ENCODE measurements at places on chromosomes 5 and 9.

GRCh38 chr9:23811633-23812032 is 14.4 kb downstream of the ELAVL2 start:
- DNase-seq: no peak

DNA sequence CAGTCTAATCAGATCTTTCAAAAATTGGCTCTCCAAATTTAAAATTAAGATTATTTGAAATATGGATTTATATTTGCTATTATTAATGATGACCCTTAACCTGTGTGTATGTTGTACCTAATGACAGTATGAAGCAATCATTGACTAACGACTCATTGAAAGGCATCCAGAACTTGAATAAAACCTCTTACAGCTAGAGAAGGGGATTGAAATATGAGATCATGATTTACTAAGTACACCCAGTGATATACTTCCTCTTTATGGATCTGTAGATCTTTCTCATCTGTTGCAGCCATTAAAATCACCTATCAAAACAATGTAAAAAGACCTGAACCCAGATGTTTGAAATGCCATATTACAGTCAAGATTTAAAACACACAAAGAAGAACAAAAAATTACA is 126.5 kb downstream of the RPS23 start:
- DNase-seq: no peak

DNA sequence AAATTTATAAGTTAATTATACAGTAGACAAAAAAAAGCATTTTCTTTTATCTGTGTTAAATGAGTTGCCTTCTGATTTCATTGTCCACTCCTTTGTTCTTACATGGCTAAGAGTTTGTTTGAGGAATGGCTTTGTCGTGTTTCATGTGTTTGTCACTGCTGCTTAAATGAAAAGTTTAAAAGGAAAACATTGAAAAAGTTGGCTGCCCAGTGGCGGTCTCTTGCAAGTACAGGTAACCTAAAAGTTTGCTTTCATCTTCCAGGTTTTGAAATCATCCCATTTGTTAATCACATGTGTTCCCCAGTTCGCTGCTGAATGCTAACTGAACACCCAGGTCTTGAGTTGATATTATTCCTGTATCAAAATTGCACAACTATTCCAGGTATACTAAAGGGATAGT is 33.9 kb downstream of the EGFLAM start:
- DNase-seq: no peak

- no peak for DNase-seq
Observed at GRCh38 chr5:96391921-96392320, 41.1 kb downstream of the PCSK1 start.

DNA sequence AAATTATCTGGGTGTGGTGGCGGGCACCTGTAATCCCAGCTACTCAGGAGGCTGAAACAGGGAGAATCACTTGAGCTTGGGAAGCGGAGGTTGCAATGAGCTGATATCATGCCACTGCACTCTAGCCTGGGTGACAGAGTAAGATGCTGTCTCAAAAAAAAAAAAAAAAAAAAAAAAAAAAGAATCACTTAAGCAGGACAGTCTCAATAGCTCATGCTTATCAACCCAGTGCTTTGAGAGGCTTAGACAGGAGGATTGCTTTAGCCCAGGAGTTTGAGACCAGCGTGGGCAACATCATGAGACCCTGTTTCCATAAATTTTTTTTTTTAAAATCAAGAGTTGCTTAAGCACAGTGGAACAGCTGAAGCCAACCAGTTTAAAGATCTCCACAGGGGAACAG is 42.6 kb downstream of the LEAP2 start:
- no peak for DNase-seq

- no peak for DNase-seq
Observed at GRCh38 chr5:68173007-68173406, 42.5 kb upstream of the PIK3R1 start.

DNA sequence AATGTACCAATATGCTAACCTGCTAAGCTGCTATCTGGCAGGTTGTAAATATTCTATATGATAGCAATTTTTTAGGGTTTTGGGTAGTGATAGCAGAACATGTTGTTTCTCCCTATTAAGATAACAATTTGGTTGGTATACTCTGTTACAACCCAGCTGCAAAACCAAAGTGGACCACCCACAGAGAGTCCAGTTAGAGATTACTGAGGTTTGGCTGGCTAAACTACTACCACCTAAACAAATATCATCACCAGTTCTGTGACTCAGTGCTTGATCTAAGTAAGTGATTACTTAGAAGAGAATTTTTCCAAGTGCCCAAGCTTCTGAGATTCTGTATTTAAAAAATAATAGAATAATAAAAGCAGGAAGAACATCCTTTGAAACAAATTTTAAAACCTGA is 72.3 kb downstream of the XRCC4 start:
- no peak for DNase-seq

DNA sequence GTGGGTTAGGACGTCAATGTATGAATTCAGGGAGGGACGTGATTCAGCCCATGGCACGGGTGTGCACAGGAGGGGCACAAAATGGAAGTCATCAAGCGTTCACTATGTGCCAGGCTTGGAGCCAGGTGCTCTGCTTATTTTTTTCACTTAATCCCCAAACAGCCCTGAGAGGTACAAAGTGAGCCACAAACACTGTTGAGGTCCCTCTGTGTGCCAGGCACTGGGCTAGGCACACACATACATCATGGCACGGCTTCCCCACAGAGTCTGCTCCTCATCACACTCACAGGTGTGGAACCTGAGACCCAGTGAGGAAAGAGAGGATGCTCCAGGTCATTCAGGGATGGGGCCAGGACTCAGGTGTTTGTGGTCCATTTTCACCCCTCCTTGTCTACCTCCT is 68.1 kb downstream of the GALNT12 start:
- DNase-seq: no peak

- DNase-seq: no peak
Observed at GRCh38 chr5:14595189-14595588, 13.6 kb downstream of the OTULINL start.

- DNase-seq: no peak
Observed at GRCh38 chr9:72695365-72695764, 174.0 kb downstream of the TMC1 start.

- DNase-seq: no peak
Observed at GRCh38 chr9:116501871-116502270, 185.2 kb upstream of the TRIM32 start.

DNA sequence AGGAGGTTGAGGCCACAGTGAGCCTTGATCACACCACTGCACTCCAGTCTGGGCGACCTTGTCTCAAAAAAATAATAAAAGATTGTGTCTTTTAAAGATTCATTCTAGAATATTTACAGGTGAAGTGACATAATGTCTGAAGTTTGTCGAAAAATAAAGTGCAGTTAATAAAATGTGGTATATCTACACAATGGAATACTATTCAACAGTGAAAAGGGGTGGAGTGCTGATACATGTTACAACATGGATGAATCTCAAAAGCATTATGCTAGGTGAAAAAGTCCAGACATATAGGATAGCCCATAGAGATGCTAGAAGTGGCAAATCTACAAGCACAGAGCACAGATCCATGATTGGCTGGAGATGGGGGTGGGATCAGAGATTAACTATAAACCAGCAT is 101.9 kb downstream of the PAX5 start:
- no peak for DNase-seq

GRCh38 chr5:68214482-68215207 is 911 bp upstream of the PIK3R1 start:
- no peak for DNase-seq

DNA sequence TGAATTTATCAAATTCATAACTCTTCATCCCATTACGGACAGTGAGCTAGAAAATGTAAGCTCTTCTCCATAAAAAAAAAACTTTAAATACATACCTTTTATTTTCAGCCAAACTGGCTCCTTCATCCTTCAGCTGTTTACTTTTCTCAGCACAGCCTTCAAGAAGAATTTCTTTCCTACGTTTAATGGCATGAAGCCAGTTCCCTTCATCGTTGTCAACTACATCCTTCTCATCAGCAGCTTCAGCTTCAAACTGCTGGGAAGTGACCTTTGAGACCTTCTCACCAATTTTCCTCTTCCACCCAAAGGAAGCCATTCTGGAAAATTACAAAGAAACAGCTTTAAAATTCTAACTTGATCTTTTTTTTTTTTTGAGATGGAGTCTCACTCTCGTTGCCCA is 9.1 kb downstream of the TTC33 start:
- DNase-seq: no peak

DNA sequence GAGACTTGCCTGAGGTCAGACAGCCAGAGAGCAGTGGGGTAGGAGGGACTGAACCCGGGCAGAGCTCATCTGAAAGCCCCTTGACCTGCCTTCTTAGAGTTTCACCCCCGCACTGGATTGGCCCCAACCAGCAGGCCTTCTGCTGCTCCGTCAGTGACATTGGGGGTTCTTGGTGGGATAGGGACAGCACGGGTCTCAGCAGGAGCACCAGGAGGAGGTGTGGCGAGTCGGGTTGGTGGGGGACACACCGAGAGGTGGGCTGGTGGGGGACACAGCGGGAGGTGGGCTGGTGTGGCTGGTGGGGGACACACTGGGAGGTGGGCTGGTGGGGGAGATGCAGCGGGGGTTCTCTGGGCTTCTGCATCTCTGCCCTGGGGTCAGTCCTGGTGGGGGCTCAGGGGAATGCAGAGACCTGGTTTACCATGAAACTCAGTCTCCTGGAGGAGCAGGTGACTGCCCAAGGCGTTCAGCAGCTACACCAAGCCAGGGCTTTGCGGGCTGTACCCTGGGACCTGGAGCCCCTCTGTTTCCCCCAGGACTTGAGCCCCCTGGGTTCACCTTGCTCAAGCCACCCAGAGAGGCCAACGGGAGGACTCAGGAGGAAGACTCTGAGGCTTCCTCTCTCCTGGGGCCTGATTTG is 28.1 kb upstream of the RNU6ATAC start:
- no peak for DNase-seq

DNA sequence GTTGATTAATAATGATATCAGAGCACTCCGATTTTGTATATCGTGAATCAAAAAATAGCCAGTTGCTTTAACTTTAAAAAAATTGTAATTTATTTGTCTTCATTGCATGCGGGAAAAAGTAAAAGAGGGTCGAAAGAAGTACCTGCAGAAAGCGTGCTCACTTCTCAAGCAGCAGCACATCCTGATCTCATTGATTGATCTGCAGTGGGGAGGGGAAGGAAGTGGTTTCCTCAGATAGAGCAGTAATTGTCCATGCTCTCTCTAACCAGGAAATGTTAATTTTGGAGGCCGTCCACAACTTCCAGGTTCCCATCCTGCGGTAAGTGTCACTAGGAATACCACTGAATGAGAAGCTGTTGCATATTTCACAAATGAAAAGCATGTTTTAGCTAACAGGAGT is 63.2 kb downstream of the SYK start:
- DNase-seq: no peak

All from occipital lobe (tissue), 3 donors.